ENCODE measurements at places on chromosomes 1 and 21.

GRCh38 chr1:220879076-220879508 lies at the start of gene HLX:
HLX (plus strand) TSS chr1:220879443; CDS start chr1:220879858, 415 bp downstream.
- peak; percentile 35 for DNase-seq

DNA sequence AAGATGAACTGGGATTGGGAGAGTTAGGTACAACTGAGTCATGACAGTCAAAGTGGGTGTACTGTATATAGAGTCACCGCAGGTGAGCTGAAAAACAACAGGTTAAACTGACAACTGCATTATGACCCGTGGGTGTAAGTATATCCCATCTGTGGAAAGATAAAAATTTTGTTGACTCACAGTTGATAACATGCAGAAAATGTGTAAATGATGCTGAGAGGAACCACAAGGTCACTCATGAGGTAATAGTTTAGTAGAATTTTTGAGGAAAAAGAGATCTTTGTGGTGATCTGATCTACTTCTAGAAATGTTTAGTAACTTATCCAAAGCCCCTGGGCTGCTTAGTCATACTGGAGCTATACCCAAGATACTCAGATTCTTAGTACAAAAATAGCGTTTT lies 838 bp downstream of the OR2C3 start:
- DNase-seq: no peak

- no peak for DNase-seq
Observed at GRCh38 chr21:19648391-19648790, 1244.8 kb upstream of the TMPRSS15 start.

DNA sequence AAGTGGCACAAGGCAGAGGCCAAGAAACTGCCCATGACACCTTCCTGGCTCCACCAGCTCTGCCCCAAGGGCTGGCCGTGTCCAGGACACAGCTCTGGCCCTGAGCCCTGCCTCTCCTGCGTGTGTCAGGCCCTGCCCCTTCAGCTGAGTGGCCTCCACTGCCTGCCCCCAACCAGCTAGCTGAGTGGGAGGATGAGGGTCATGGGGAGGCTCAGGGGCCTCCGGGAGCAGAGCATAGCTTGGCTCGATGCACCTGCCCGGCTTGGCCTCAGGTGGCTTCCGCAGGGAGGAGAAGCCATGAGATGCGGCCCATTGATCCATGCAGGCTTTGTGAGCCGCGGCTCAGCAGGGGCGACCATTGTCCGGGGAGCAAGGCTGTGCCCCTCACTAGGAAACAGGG lies 108.7 kb upstream of the TTC34 start:
- DNase-seq: no peak

DNA sequence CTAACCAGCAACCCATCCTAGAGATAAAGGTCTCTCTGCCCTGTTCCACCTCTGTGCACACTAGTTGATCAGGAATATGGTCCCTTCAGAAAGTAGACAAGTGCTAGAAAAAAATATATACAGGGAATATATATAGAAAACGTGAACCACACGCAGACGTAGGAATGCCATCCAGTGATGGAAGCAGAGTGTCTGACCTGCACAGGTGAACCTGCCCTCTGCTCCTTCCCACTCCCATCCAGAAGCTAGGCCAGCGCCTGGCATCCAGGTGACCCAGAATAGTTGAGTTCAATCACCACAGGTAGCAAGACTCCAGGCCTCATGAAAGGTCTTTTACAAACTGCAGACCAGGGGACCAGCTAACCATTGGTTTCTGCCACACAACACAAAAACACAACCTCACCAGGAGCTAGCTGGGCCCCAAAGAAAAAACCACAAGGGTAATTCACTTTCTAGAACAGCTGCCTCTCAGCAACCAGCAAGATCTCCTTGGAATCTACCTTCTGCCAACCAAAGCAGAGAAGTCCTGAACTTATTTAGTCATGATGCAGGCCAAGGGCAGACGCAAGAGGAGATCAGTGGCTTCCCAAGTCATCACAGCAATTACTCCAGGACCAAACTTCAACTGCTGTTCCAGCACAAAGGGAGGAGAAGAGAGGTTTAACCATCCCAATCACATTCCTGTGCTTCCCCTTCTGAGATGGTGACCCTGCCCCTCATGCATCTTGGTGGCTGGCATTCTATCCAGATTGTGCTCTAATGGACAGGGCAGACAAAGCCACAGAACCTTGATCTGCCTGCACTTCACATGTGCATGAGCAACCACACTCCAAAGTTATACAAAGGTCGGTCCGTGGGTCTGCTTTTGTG lies 53.0 kb downstream of the GPR161 start:
- no peak for DNase-seq

- no peak for DNase-seq
Observed at GRCh38 chr1:55751776-55752175, 536.6 kb upstream of the USP24 start.

GRCh38 chr1:201827321-201828216 lies 1.4 kb upstream of the IPO9 start:
- DNase-seq: no peak
